ENCODE measurements at places on chromosomes 16 and 17. TPM values are rescaled to one million over a fixed set of nuclear protein-coding genes. Genes with fewer than 3 reads are reported as not detected.
A peak's percentile ranks its signal among the peaks of the same experiment; 100 is the strongest.

DNA sequence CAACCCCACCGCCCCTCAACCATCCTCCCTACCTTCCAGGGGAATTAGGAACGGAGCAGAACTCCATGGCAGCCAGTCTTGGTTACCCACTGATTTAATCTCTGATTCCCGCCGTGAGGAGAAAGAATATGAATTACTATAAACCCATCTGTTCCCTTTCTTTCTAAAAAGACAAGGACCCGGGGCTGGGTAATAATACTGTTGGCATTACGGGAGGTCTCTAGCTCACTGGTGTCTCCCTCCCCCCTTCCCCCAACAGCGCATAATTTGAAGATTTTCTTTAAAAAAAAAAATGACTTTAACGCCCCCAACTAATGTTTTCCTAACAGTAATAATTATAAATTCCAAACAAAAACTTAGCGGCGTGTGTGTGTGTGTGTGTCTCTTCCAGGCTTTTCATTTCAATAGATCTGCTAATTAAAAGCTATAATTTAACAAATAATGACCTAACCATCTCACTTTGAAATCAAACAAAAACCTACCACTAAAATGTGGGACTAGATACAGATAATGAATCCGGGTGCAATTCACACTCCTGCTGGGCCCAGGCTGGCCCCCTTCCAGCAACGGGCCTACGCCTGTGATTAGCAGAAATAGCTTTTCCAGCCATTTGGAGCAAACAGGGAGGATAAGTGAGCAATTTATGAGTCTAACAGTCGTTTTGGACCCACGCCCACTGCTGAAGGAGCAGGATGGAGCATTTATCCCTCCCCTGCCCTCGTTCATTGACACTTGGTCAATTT lies 18.2 kb upstream of the BHLHA9 start:
- no peak for DNase-seq
- peaks cover 15% of the 10 kb centered on the region for H3K4me1 ChIP-seq
- no peak overlapping the region for H3K27ac ChIP-seq
- no peak overlapping the region for H3K4me3 ChIP-seq
- H3K36me3 ChIP-seq, result no peaks in the 10 kb centered on the region
- peaks cover 7% of the 10 kb centered on the region for H3K27me3 ChIP-seq

DNA sequence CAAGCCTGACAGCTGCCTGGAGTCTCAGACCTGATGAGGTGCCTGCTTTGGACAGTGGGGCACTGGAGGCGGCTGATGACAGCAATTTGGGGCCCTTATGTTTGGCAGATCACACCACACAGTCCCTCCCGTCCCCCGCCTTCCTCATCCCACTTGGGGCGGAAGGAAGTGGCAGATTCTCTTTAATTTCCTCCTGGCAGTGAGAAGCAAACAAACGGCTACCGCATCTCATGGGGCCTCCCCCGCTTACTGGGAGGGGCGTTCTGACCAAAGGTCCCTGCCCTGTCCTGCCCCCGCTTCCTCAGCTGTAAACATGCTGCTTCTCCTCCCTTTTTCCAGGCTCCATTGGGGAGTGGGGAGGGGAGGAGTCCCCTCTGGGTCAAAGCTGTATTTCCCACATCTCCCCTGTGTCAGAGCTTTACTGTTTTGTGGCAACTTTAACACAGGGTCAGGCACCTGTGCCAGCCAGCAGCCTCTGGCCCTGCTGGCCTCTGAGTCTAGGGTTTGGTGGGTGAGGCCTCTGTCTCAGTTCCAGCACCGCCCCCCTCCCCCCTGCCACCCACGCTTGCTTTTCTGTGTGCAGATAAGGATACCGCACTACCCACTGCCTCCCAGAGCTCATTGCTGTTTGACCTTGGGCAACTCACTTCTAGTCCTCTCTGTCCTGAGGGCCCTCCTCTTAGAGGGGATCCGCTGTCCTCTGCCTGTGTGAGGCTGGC lies 5.4 kb upstream of the NFATC3 start:
- peaks cover 56% of the 10 kb centered on the region for H3K36me3 ChIP-seq
- H3K4me3 ChIP-seq, result peak overlapping the region; percentile 49
- H3K27me3 ChIP-seq, result no peaks in the 10 kb centered on the region

The PDE6G gene
- 10.0 TPM for total RNA-seq

- H3K4me3 ChIP-seq, result no peak overlapping the region
- no peak overlapping the region for H3K27ac ChIP-seq
- no peak for DNase-seq
These were observed 187.0 kb upstream of the CACNG3 start for GRCh38 chr16:24069036-24069590.

DNA sequence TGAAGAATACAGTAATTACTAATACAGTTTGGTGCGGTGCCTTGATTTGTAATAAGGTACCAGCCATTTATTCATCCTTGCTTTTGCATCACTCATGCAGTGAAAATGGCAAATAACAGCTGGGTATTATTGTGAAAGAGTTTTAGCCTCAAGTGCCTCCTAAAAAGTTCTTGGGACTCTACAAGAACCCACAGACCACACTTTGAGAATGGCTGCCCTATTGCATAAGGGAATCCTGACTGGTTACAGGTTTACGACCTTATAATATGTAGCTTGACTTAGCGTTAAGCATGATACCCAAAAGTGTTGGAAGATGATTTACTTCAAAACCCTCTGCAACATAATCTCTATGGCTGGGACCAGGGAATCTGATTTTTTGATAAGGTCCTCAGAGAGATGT lies 4.2 kb downstream of the MYH13 start:
- no peaks in the 10 kb centered on the region for H3K27me3 ChIP-seq
- no peak overlapping the region for H3K4me3 ChIP-seq

GRCh38 chr16:57797526-57798266 lies 4.6 kb downstream of the KIFC3 start:
- peaks cover 27% of the 10 kb centered on the region for H3K4me1 ChIP-seq
- peaks cover 2% of the 10 kb centered on the region for H3K36me3 ChIP-seq
- H3K27me3 ChIP-seq, result peaks cover 31% of the 10 kb centered on the region
- no peak overlapping the region for H3K27ac ChIP-seq

DNA sequence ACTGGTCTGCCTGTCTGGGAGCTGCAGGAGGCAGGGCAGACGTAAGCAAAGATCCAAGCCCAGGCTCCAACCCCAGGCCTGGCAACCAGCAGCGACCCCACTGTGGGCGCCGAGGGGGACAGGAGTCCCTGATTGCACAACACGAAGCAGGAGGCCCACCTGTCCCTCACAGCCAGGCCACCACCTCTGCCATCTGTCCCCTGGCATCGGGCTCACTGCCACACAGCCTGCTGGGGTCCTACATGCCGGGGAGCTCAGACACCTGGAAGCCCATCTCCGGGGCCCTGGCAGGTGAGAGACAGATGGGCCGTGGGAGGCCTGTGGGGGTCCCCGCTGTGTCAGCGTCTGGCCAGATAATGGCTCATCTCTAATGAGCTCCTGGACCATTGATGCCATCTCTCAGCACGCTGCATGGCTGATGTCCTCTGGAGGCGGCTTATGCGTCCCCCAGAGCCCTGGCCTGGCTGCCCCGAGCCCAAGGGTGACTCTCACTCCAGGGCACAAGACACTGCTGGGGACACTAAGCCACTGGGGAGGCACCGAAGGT lies 11.3 kb upstream of the RASD1 start:
- no peaks in the 10 kb centered on the region for H3K27me3 ChIP-seq
- no peak for DNase-seq
- no peak overlapping the region for H3K4me3 ChIP-seq
- H3K36me3 ChIP-seq, result no peaks in the 10 kb centered on the region
- H3K27ac ChIP-seq, result no peak overlapping the region
- H3K4me1 ChIP-seq, result peaks cover 9% of the 10 kb centered on the region

The G6PC1 gene
- not detected for total RNA-seq

The SPHK1 gene
- total RNA-seq, result 2.8 TPM

The VPS25 gene
- 52.8 TPM for total RNA-seq

GRCh38 chr16:22648941-22649340 lies 138.2 kb downstream of the NPIPB5 start:
- H3K27me3 ChIP-seq, result peaks cover 5% of the 10 kb centered on the region
- no peak overlapping the region for H3K27ac ChIP-seq
- no peak overlapping the region for H3K4me3 ChIP-seq
- H3K36me3 ChIP-seq, result no peaks in the 10 kb centered on the region
- no peaks in the 10 kb centered on the region for H3K4me1 ChIP-seq

The CTRB2 gene
- not detected for total RNA-seq

DNA sequence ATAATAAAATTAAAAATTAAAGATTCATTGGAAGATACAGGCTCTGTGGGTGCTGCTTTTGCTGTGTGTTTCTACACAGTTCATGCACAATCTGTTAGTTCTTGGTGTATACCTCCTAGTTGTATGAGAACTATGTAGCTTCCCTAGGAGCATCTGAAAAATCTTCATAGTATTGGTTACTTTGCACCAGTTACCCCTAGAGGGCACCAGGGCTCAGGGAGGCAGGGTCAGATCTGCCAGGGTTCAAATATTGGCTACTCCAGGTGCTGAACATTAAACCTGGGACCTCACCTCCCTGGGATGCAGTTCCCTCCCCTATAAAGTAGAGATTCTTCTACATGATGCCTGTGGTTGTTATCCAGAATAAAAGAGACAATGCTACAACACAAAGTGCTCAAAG lies 583.0 kb upstream of the CDH11 start:
- no peaks in the 10 kb centered on the region for H3K36me3 ChIP-seq
- no peaks in the 10 kb centered on the region for H3K27me3 ChIP-seq
- H3K4me1 ChIP-seq, result no peaks in the 10 kb centered on the region
- no peak for DNase-seq
- no peak overlapping the region for H3K27ac ChIP-seq

DNA sequence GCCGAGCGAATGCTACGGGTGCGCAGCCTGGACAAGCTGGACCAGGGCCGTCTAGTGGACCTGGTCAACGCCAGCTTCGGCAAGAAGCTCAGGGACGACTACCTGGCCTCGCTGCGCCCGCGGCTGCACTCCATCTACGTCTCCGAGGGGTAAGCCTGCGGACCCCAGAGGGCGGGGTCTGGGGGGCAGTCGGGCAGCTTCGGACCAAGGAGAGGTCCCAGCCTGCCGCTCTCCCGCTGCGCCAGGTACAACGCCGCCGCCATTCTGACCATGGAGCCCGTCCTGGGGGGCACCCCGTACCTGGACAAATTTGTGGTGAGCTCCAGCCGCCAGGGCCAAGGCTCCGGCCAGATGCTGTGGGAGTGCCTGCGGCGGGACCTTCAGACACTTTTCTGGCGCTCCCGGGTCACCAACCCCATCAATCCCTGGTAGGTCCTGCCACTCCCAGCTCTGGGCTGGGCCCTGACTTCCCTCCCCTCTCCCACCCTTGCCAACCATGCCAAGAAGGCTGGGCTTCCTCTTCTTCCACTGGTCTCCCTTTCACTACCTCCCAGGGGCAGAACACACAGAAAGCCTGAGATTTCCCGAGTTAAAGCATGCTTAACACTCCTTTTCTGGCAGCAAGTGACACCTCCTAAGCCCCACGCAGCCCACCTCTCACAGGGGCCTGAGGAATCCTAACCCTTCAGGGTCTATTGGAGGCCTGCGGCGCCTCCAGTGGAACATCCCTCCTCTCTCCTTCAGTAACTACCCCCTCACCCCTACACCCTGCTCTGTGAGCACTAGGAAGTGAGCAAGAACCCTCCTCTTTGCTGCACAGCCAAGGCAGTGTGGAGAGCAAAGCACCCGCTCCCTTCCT lies 3.2 kb downstream of the NAGS start:
- peaks cover 18% of the 10 kb centered on the region for H3K27me3 ChIP-seq
- DNase-seq, result peak; percentile 20
- H3K4me1 ChIP-seq, result peaks cover 35% of the 10 kb centered on the region
- H3K36me3 ChIP-seq, result peaks cover 8% of the 10 kb centered on the region
- H3K4me3 ChIP-seq, result peak overlapping the region; percentile 79

DNA sequence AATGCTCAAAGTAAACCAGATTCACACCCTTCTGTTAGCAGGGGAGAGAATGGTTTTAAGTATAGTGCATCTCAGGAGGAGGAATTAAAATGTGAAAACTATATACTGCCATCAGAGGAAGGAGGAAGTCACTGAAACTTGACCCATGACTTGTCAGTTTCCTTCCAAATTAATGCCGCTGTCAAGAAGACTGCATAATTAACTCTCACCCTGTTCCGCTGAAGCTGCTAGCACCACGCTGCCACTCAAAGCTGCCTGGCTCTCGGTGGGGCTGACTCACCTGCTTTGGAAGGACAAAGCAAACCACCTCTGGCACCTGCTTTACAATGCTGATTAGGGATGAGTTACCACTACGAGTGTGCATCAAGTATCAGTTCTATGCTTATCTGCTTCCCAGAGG lies 37.8 kb upstream of the ULK2 start:
- DNase-seq, result no peak
- H3K27ac ChIP-seq, result no peak overlapping the region
- no peak overlapping the region for H3K4me3 ChIP-seq
- peaks cover 68% of the 10 kb centered on the region for H3K36me3 ChIP-seq
- H3K27me3 ChIP-seq, result no peaks in the 10 kb centered on the region

The RND2 gene
- total RNA-seq, result not detected

GRCh38 chr17:76539631-76540271 lies at the start of gene PRCD:
Gene PRCD (plus strand): TSS chr17:76540044. CDS start chr17:76540142, 98 bp downstream.
- peaks cover 3% of the 10 kb centered on the region for H3K4me1 ChIP-seq
- DNase-seq, result no peak
- H3K36me3 ChIP-seq, result no peaks in the 10 kb centered on the region
- no peak within 1 kb of the TSS for H3K4me3 ChIP-seq
- H3K27me3 ChIP-seq, result peaks cover 55% of the 10 kb centered on the region

The PLD6 gene
- 6.6 TPM for total RNA-seq

- no peak overlapping the region for H3K27ac ChIP-seq
- peaks cover 7% of the 10 kb centered on the region for H3K4me1 ChIP-seq
- DNase-seq, result peak; percentile 79
These were observed 20.0 kb downstream of the ST6GALNAC1 start for GRCh38 chr17:76623271-76624146.

All from activated CD4-positive, alpha-beta memory T cell treated with anti-CD3 and anti-CD28 coated beads, Interleukin-2, amount 10 ng/mL, durations not matched to agents 7 days and 5 days (primary cell).